Smooth muscle cell of bladder (primary cell): ENCODE measurements at places on chromosomes 5 and 9. TPM values are rescaled to one million over a fixed set of nuclear protein-coding genes. Genes with fewer than 3 reads are reported as not detected.

Gene MAMDC2
- total RNA-seq = 1.1 and 3.0 TPM in 2 replicates

Gene C5
- total RNA-seq = 4.5 and 4.8 TPM in 2 replicates

Gene GLDC
- total RNA-seq = 1.4 TPM in 1 of 2 replicates, not detected in the other

Gene CDKN2B-AS1
- total RNA-seq = 3.6 and 4.8 TPM in 2 replicates

Gene NFIB
- total RNA-seq = 9.7 and 13.6 TPM in 2 replicates

Gene AHRR
- 21.9 and 27.0 TPM in 2 replicates for total RNA-seq

Gene OMD
- total RNA-seq = not detected in 2 replicates
